HEK293T (cell line): ENCODE measurements at places on chromosomes 16 and 17.
A peak's percentile ranks its signal among the peaks of the same experiment; 100 is the strongest.

DNA sequence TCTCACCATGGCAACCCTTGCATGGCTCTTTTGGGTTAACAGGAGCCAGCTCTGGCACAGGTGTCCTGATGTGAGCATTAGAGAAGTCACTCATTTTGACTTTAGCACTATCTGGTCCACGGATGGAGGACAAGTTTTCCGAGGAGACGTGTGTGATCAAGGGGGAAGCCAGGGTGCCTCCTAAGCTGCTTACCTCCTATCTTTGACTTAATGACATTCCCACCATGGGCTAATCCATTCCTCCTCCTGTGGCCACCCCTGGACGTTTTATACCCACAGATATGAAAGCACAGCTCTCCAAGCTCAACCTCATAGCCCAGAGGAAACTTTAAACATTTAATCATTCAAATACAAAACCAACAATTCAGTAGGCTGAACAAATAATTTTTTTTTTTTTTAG is 18.8 kb downstream of the MPP2 start:
- no peak for DNase-seq

DNA sequence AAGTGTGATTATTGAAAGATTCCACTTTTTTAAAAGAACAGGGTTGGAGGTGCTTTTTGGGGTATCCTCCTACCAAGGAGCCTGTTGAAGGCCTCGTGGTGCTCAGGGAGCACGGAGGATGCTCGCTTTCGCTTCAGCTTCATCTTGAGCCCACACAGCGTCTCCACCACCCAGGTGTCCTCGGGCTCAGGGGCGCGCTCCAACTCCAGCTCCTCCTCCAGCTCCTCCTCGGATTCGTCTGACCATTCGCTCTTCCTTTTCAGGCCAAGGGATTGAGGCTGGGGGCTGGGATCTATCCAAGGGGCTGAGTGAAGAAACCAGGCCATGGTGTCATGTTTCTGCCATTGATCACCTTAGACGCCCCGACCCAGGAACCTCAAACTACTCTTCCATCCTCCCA is 1.2 kb downstream of the SPDYE4 start:
- no peak for DNase-seq

- DNase-seq: no peak
These were observed 304.5 kb downstream of the CPPED1 start for GRCh38 chr16:12499032-12499745.

- no peak for DNase-seq
These were observed 22.5 kb downstream of the XPO6 start for GRCh38 chr16:28189245-28189644.

- DNase-seq: no peak
These were observed 27.4 kb upstream of the ADGRG1 start for GRCh38 chr16:57600952-57601580.

DNA sequence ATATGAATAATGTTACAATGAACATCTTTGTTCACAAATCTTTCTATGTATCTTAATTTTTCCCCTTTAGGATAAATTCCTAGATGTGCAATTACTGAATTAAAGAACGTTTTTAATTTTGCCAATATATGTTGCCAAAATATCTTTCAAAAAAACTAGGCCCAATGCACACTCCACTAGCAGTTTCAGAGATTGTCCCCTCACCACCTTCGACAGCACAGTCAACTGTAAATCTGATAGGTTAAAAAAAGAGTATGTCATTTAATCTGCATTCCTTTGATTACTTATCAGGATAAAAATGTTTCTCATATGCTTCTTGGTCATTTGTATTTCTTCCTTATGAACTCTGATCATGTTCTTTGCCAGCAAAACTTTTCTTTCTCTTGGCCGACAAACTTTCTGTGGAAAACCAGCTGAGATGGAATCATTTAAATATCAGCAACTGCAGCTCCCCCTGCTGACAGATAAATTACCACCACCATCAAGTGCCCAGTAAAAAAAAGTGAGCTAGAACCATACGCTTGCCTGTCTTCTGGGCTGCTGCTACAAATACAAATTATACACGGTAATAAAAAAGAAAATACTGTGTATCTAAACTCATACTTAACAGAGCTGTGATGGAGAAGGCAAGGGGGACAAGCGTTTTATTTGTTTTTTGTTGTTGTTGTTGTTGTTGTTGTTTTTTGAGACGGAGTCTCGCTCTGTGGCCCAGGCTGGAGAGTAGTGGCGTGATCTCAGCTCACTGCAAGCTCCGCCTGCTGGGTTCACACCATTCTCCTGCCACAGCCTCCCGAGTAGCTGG is 19.6 kb upstream of the KANSL1 start:
- peak; percentile 76 for DNase-seq

- DNase-seq: no peak
These were observed 6.5 kb downstream of the TPSD1 start for GRCh38 chr16:1262210-1262845.

DNA sequence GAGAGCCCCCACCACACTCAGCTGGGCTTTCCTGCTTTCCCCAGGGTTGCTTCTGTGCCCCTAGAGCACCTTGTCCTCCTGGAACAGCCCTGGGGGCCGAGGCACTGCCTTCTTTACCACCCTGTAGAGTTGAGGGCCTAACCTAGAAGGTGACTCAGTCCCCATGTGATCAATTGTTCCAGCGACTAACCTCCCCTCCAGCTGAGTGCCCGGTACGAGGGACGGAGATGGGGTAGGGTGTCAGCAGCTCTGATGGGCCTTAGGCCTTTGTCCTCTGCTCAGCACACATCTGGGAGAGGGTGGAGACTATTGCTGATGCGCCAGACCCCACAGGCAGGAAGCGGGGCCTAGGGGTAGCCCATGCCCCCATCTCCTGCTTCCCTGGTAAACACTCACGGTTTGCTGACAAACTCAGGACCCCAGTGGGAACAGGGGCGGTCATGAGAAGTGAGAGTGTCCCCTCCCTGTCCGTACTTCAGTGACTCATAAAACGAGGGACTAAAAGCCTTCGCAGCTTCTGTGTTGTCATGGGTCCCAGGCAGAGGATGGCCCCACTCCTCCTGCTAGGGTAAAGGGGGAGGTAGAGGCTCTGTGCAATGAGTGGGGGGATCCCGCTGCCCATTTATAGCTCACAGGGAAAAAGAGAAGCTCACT is 33.1 kb downstream of the NECAB2 start:
- DNase-seq: no peak
